ENCODE measurements at places on chromosomes 11 and 22.

GRCh38 chr22:37905534-37906363 lies at the start of gene MICALL1:
TSS of gene MICALL1 (plus strand) at chr22:37906297. CDS start at chr22:37906423, 126 bp downstream.
- DNase-seq: peak; percentile 81

- DNase-seq: no peak
These were observed 139.0 kb downstream of the TRPC6 start for GRCh38 chr11:101444851-101445250.

- no peak for DNase-seq
These were observed 133.5 kb upstream of the B3GAT1 start for GRCh38 chr11:134545521-134545920.

- no peak for DNase-seq
These were observed 18.6 kb upstream of the LMO2 start for GRCh38 chr11:33910296-33910957.

GRCh38 chr11:105040703-105041102 lies 4.4 kb downstream of the CARD16 start:
- DNase-seq: no peak

DNA sequence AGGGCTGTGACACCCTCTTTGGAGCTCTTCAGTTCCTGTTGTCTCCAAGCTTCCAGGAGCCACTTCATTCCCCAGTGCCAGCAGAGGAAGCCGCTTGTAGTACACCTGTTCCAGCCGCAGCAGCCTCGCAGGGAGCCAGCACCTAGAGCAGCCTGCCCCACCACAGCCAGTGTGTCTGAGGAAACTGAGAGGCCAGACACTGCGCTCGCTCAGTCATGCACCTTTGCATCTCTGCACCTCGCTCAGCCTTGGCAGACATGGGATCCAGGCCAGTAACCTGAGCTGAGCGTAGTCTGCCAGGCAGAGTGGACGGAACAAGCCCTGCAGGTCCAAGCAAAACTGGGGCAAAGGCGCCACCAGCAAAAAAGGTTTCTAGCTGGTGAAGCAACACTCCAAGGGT lies 1072.1 kb downstream of the JRKL start:
- DNase-seq: no peak

DNA sequence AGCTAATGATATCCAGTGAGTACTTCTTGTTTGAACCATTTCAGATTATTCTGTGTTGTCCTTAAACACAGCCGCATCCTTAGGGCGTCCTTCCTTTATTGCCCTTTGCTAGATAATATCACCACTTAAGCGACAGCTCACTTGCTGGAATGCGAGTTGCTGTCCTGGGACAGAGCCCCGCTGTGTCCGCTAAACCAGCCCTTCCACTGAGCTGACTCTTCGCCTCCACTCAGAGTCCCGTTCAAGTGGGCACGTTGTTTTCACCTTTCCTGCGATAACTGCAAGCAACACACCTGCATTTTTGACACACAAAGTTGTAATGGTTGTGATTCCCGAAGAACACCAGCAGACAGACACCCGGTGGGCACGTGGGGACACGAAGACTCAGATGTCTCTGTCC lies 140.0 kb downstream of the TBC1D22A start:
- DNase-seq: no peak

GRCh38 chr11:113014262-113015097 lies 53.3 kb downstream of the NCAM1 start:
- peak; percentile 50 for DNase-seq

DNA sequence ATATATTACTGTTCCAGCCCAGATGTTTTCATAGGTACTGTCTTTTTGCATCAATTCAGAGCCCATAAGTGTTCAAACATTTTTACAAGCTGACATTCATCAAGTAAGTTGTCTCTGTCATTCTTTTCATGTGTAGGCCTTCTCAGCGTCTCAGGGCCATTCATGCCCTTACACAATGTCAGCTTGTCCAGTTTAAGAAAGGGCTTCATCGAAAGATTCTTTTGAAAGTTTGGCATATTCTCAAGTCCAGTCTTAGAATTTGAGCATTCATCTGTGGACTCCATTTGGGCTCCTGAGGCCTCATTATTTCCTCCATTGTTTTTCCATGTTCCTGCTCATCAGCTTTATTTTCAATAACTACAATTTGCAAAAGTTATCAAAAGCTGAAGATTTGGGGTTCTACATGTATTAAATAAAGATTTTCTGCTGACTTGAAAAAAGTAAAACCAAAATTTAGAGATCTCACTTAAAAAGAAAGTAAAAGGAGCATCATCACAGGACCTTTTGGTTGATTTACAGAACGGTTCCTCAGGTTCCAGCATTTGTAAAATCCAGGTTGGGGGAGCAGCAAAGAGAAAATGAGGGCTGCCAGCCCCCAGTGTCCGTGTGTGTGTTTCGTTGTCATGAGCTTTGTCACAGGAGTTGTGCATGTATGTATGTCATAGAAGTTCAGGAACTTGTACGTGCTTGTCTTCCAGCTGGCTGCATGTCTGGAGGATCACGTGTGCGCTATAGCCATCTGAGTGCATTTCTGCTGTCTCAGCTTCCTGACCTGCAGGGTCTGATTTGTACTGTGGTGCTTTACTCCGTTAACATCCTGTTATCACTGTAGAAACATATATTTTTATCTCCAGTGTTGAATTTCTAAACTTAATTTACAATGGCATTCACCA lies 15.6 kb downstream of the MOV10L1 start:
- no peak for DNase-seq

GRCh38 chr11:124150684-124151083 lies 32.5 kb upstream of the OR10D3 start:
- no peak for DNase-seq

GRCh38 chr11:69156673-69157155 lies 979 bp downstream of the SMIM38 start:
- no peak for DNase-seq

DNA sequence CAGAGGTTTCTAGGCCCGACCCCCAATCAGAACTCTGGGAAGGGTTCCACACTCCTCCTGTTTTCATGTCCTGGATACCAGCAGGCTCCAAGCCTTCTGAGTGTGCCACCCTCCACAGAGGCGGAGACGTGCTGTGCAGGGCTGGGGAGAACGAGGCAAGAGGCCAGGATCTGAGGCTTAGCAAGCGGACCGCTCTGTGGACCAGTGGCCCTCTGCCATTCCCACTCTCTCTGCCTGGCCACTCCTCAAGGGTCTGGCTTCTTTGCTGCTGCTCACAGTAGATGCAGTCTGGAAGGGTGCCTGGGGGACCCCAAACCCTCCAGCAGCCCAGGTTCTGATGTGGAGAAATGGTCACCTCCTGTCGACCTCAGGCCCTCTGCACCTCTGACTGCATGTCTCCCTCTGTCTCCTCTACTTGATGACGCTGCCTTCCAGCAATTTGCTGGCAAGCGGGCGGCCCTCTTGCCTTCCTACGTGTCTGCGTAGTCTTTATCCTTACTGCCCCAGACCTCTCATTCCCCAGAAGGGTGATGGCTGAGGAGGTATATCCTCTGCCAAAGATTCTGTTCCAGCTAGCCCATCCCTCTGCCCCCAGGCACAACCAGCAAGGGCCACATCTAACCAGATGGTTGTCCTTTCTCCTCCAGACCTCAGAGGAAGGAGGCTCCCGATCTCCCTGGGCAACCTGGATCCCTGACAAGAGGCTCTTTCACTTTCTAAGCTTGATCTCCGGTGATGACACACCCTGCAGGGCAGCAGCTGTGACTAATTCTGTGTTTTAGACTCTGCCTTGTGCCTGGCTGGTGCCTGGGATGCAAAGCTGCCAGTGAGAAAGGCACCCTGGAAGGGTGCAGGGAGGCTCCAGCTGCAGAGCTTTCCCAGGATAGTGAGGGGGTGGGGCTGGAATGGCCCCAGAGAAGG lies 87.3 kb downstream of the NAT10 start:
- DNase-seq: peak; percentile 80

DNA sequence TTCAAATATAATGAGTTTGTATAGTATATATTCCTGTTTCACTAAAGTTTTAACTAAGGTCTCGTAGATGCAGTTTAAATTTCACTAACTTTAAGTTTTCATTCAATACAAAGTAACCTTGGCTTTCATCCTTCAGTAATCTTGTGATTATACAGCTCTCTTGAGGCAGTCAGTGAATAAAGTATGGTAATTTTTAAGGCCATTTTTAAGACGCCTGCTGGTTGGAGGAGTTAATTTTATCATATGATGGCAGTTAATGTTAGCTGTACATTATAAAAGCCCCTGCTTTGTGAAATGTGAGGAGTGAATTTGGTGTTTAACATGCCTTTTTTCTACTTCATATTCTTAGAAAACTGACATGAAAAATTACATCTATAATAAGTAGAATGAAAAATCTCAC lies 163.6 kb downstream of the TMEM135 start:
- no peak for DNase-seq

GRCh38 chr11:60119710-60120109 lies 31.2 kb downstream of the MS4A2 start:
- no peak for DNase-seq

- no peak for DNase-seq
These were observed 25.4 kb downstream of the CNTF start for GRCh38 chr11:58647866-58648265.

- DNase-seq: no peak
These were observed 4.3 kb upstream of the PNPLA3 start for GRCh38 chr22:43919106-43919973.

- DNase-seq: no peak
These were observed 11.3 kb downstream of the DUSP8 start for GRCh38 chr11:1560649-1561251.

DNA sequence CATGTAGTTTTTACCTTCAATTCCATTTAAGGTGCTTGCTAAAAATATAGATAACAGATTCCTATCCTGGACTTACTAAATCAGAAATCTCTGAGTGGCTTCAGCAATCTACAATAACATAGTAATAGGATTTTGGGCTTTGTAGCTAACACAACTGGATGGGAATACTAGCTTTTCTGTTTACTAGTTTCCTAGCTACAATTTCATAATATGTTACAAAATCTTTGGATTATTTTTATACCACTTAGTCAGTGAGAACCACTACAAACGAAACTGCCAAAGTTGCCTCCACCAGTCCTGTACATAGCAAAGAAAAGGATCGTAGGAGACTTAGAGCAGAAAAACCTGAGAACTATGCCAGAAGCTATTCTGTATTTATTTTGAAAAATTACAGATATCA lies 87.7 kb upstream of the ANO3 start:
- DNase-seq: no peak

DNA sequence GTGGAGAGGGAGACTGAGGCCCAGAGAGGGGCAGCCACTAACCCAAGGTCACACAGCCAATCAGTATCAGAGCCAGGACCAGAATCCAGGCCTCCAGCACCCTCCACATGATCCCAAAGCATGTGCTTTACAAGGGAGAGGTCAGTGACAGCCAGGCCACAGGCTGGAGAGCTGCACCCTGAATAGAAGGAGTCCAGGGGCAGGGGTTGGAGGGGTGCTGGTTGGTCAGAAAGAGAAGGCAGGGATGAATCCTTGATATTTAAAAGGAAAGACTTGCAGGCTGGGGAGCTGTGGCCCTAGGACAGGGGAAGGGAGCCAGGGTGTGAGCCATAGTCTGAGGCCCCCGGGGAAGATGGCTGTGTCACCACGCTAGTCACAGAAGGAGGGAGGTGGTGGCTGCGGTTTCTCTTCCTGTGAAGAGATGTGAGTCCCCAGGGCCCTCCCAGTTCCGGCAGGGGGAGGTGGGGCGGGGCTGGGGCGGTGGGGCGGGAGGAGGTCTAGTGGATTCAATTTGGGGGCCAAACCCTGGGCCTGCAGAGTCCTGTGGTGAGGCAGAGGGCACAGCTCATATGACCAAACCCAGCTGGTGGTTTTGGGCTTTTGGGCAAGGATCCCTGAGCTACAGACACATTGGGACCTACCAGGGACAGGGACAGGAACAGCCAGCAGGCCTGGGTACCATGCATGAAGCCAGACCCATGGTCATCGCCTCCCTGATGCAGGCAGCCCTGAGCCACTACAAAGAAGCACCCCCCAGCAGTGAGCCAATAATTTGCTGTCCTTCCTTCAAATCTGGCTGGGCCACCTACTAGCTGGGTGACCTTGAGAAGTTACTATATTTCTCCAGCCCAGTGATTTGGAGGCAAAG lies 14.0 kb downstream of the RAC2 start:
- no peak for DNase-seq

DNA sequence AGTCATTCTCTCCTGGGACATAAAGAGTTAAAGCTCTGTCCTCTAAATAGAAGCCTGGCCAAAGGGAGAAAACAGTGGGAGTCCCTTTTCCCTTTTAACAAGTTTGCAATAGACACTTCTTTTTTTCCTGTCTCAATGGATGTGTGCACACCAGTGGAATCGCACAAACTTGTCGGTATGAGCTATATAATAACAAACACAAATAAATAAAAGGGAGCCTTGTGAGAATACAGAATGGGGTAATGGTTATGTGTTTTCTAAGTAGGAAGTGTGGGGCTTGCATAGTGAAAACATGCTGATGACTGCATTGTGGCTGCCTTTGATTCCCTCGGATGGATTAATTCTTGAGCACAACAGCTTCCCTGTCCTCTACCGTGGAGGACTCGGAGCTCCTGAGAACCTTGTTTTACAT lies 131.9 kb downstream of the WNT7B start:
- no peak for DNase-seq

- no peak for DNase-seq
These were observed 375.7 kb upstream of the KIRREL3 start for GRCh38 chr11:127376301-127376700.

DNA sequence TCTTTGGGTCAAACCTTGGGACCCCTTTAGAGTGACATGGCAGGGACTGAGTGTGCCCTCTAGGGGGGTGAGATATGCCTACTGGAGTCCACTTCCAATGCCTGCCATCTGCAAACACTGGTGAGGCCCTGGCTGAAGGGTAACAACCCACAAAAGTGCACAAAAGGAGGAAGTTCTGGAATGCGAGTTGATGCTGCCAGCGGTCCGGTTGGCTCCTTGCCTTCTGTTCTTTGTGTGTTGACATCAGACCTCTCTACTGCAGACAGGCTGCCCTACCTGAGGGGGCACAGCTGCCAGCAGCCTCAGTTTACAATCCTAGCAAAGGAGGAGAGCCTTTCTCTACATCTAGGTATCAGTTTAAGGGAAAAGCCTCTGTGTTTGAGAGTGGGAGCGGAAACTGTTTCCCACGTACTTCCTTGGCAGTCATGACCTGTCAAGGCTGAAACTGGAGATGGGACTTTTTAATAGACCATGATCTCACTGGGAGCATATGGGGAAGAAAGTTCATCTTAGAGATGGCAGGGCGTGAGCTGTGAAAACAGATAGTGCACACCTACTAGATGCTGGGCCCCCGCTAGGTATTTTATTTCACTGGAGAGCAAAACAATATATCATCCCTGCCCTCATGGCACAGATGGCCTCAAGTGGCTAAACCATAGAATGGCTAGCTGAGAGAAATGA lies 27.2 kb downstream of the BMAL1 start:
- no peak for DNase-seq

GRCh38 chr11:3109921-3110706 lies 52.9 kb upstream of the CARS1 start:
- DNase-seq: peak; percentile 16

- DNase-seq: no peak
These were observed 2.4 kb downstream of the UCP2 start for GRCh38 chr11:73980001-73980961.

DNA sequence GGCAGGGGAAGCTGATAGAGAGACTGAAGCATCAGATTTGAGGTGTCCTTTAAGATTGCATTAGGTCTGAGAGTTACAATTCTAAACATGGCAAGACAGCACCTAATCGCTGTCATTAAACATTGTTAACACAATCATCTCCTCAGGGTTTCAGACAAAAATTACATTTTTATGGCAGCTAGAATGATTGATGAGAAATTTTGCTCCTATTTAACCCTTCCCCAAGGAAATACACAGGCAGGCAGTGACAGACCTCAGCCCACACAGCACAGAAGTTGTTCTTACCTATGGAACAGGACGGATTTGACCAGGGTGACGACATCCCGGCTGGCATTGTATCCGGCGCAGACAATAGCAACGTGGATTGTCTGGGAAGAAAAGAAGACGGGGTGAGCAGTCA lies 294.3 kb downstream of the LARGE1 start:
- DNase-seq: no peak

Measured in uterus (tissue), 4 donors.